ENCODE measurements at places on chromosomes 3 and 15. TPM values are rescaled to one million over a fixed set of nuclear protein-coding genes. Genes with fewer than 3 reads are reported as not detected.

PAK6 gene
- total RNA-seq, result 9.7 TPM

ATP11B gene
- 79.0 TPM for total RNA-seq

TMEM207 gene
- not detected for total RNA-seq

ROBO1 gene
- total RNA-seq, result 56.4 TPM

PTPN9 gene
- total RNA-seq, result 26.7 TPM

IL17RE gene
- 1.3 TPM for total RNA-seq

LOXL1 gene
- total RNA-seq, result 54.5 TPM

SCN5A gene
- 2.8 TPM for total RNA-seq

Data from cardiac muscle cell (in vitro differentiated cells and primary cell).